ENCODE measurements at places on chromosomes 7 and 10.

DNA sequence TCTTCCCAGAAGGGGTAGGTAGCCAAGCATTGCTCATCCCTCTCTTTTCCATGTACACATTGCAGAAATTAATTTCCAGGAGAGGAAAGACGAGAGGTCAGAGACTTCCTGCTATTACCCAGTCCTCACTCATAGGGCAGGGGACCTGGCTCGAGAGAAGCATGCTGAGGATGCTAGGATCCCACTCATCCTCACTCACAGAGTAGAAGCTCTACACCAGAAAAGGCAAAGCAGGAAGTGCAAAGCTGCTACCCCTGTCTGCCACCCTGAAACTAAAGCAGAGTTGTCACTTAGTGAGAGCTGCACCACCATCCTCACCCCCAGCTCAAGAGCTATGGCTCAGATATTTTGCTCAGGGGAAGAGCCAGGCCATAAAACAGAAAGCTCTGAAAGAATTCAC, 9.9 kb downstream of the OR9A2 start:
- no peak for DNase-seq

- no peak for DNase-seq
These were observed 5.0 kb downstream of the R3HCC1L start for GRCh38 chr10:98139431-98139830.

DNA sequence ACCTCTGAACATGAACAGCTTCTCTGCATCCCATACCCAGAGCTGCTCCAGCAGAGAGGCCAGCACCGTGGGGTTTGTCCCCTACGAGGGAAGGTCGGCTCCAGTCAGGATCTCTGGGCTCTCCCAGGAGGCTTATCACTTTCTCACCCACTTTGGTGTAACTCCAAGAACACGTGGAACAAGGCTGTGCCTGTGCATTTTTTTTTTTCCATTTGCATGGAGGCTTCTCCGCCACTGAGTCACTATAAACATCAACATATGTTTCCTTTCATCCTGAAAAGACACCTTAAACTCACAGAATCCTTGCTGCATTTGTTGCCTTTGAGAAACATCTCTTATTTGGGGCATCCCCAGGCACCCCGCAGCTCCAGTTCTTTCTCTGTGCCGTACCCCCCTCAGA, 29.4 kb upstream of the ECHDC3 start:
- no peak for DNase-seq

DNA sequence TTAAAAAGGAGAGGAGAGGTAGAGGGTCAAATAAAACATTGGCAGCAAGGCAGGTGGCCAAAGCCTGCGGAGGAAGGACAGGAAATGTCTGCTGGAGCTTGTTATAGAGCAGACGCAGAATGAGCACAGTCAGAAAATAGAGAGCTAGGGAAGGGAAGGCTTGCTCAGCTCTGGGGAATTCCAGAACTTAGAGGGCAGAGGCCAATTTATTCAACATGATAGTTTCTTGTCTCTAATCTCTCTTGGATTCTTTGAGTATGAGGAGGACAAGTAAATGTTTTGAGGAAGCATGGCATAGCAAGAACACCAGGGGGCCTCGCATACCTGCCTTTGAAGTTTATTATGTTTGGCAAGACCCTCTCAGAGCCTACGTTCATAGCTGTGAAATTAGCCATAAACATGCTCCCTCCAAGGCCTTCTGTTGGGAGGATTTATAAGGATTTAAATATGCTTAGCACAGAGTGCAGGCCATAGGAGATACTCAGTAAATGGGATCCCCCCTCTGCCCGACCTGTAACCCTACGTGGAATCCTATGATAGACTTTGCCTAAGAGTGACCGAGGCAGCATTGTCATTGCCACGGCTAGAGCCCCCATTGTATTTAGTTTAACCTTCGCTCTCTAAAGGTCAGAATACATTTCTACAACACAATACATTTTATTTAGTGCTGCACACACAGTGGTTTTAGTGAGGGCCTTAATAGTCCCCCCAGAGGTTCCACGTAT, 293.9 kb downstream of the CCDC3 start:
- no peak for DNase-seq

DNA sequence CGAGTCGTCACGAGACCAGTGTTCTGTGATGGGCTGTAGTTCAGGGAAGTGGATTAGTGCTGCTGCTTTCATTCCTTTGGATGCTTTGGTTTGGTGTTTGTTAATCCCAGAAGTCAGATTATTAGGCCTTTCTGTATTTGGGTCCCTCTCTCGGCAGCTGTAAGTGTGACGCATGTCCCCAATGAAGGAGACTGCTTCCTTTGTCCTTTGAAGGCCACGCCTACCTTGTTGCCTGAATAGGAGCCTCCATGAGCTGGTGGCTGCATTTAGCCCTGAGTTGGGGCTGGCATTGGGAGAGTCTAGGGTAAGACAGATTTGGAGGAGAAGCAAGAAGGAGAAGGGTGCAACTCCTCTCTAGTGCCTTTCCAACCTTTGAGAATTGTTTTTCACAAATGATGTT, 34.5 kb downstream of the DOCK1 start:
- DNase-seq, result no peak

DNA sequence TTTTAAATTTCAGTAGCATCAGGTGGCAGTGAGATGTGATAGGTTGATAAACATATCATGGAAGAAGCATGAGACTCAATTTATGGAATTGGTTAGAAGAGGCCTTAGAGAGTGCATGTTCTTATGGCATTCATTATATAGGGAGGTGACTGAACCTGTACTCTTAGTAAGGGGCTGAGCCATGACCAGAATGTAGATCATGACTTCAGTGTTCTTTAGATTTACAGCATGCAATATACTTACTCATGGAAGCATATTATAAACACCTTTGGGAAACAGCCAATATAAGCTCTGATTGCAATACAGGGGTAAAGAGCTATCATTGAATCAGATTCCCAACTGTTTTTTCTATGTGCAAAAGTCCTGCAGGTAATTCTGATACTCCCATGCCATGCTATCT, 50.2 kb downstream of the NT5C3A start:
- no peak for DNase-seq

DNA sequence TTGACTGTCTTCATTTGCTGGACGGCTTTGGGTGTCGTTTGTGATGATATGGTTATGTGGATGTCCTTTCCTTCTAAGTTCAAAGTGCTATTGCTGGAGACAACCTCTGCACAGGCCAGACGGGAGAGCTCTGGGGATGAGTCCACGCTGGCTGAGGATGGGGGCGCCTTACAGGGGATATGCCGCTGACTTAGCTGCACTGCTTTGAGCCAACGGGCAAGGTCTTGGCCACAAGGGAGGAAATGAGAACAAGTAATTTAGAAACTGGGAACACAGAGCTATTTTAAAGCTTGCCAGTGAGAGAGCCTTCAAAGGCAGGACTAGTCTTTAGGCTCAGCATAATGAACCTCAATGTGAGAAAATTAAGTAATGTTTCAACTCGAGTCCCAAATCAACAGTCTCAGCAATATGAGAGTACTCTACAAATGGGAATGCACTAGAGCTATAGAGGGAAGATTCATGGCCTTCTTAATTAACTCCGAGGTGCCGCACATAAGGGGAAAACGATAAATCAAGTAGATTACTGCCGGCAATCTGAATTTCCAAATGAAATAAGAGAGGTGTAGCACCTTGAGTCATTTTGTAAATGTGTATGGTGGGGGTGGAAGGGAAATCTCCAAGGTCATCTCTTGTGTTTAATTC, 209.3 kb downstream of the JAZF1 start:
- DNase-seq, result no peak

DNA sequence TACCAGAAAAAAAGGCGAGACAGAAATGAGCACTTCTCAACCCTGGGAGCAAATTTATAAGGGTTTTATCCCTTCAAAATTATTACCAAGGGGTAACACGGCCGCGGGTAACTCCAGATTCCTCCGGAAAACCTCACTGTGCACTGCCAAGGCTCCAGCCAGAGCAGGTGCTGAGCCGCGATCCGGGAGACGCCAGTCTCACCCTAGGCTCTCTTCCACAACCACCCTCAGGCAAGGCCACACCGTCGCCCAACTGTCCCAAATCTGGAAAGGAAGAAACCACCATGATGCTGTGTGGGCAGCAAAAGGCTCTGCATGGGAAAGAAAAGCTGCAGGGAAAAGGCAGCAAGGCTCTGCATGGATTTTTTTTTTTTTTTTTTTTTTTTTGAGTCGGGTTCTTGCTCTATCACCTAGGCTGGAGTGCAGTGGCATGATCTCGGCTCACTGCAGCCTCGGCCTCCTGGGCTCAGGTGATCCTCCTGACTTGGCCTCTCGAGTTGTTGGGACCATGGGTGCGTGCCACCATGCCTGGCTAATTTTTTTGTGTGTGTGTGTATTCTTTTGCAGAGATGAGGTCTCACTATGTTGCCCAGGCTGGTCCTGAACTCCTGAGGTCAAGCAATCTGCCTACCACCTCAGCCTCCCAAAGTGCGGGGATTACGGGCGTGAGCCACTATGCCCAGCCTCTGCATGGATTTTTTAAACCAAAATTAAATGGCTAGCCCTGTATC, 39.0 kb downstream of the MAD1L1 start:
- no peak for DNase-seq

DNA sequence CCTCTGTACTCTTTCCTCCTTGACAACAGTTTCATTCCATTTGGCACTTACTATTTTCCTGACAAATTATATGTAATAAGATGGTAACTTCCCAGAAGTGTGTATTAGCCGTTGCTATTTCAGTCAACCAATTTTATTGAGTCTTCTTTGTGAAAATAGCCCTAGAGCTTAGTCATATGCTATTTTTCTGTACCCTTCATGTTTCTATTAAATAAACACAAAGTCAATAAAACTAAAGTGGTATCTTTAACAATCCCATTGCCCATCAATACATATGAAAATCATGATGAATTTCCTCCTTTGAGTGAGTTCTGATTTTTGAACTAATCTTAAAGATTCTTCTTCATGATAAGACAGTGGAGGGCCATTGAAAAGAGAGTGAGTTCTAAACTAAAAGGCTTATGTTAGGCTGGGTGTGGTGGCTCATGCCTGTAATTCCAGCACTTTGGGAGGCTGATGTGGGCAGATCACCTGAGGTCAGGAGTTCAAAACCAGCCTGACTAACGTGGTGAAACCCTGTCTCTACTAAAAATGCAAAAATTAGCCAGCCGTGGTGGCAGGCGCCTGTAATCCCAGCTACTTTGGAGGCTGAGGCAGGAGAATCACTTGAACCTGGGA, 5.9 kb upstream of the MYPN start:
- DNase-seq, result no peak

DNA sequence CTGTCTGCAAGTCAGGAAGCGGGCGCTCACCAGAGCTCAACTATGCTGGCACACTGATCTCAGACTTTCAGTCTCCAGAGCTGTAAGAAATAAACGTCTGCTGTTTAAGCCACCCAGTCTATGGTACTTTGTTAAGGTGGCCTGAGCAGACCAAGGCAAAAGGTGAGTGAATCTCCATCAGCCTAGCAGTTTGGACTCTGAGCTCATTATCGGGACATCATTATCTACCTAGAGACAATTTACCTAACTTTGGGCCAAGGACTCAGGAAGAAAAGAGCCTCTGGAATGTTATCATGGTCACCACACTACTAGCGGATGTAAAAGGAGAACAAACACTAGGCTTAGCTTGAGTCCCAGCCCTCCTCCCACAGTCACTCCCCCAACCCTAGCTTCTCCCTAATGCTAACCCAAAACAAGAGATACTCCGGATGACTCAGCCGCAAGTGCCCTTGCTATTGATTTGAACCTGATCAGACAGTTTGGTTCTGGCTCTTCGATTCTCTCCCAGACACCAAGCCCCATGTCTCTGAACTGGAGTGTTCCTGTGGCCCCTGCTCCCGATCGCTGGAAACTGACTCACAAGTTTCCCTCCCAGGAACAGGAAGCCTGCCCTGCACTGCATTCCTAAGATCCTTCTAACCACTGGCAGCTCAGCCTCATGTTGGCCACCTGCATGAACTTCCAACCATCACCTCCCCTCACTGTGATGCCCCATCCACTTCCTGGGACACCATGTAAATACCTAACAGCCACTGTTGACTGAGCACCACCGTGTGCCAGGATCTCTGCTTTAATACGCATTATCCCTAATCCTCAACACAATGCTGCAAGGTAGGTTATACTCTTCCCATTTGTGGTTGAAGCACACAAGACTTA, 34.5 kb downstream of the CREB3L2 start:
- no peak for DNase-seq

DNA sequence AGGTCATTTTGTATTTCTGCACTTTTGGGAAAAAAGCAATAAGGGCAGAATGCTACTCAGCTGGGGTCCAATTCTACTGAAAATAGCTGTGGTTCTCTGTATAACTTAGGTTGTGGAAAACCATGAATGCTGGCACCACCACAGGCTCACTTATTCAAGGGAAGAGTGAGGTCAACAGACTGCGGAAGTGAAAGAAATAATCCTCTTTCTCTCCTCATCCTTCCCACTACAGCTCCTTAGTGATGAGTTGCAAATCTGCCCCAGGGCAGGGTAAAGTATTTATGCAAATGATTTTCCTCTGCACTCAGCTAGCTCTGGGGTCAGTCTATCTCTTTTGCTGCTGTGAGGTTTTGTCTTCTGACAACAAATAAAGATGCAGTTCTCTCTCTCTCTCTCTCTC, 74.1 kb upstream of the PTPRZ1 start:
- no peak for DNase-seq

- no peak for DNase-seq
These were observed 55.3 kb downstream of the SCIN start for GRCh38 chr7:12625836-12626235.

GRCh38 chr7:51060536-51060935, 256.1 kb downstream of the COBL start:
- DNase-seq, result no peak

DNA sequence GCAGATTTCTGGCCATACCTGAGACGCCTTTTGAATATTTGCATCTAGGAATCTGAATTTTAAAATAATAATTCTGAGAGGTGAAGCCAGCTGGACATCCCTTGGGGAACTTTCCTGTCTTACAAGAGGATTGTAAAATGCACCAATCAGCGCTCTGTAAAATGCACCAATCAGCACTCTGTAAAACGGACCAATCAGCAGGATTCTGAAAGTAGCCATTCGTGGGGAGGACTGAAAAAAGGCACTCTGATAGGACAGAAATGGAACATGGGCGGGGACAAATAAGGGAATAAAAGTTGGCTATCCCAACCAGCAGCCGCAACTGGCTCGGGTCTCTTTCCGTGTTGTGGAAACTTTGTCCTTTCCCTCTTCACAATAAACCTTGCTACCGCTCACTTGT, 9.9 kb downstream of the PPIF start:
- DNase-seq, result no peak

- DNase-seq, result no peak
These were observed 518.4 kb upstream of the FOXK1 start for GRCh38 chr7:4163565-4164203.

GRCh38 chr7:94848531-94848930, 58.9 kb upstream of the PPP1R9A start:
- DNase-seq, result no peak

DNA sequence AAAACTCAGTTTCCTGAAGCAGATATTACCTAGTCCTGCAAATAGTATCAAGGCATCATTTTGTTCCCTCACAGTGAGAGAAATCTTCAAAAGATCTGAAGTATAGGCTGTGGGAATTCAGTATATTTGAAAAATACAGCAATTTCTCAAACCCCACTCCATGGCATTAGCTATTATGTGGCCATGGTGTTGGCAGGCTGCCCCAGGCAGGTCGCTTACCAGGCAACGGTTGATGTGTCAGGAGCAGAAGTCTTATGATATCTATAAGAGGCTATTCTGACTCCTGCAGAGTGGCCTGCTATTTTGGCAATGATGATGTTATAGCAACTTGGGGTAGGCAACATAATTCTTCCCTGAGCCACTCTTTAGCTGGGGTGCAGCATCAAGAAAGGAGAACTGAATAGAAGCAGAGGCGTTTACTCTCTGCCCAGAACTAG, 187.9 kb downstream of the PLXDC2 start:
- DNase-seq, result no peak
